ENCODE measurements at places on chromosomes 12 and 14. TPM values are rescaled to one million over a fixed set of nuclear protein-coding genes. Genes with fewer than 3 reads are reported as not detected.

DNA sequence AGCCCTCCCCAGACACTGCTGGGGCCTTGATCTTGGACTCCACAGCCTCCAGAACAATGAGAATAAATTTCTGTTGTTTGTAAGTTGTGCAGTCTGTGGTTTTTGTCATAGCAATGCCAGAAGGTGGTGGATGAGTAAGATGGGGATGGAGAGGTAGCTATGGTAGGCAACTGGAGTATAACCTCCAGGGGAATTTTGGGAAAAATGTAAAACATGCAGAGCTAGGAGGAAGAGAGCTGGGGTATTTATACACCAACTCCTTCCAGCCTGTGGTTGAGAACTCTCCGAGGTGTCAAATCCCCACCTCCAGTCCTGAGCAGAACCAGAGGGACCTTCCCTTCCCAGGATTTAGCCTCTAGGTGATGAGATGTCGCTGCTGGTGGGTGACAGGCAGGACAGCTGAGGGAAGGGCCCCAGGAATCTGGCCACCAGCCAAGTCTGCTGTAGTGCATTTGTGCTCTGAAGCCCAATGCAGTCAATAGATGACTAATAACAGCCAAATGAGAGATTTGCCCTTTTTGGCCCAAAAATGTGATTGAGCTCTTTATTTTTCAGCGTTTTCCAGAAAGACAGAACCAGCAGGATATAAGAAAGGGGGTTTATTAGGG, 19.1 kb upstream of the CEP170B start:
- DNase-seq: no peak

- DNase-seq: no peak
These were observed 15.0 kb downstream of the WNT5B start for GRCh38 chr12:1643905-1644533.

- DNase-seq: no peak
These were observed 25.1 kb downstream of the PRKAB1 start for GRCh38 chr12:119692997-119693396.

DNA sequence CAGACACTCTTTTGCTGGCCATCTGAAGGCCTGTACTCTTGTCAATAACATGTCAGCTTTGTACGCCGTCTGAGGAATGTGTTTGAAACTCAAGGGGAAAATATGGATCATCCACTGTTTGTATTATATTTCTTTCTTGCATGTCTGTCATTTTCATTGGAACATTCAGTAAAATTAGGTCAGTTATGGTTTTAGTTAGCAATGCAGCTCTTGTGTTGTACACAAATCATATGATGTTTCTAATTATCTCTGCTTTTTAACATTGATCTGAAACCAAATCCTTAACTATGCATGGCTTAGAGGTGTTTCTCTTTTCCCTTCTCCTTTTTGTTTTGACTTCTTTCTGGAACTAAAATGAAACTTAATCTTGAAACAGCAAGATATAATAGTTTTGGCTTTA, 333.6 kb upstream of the PRICKLE1 start:
- DNase-seq: no peak

DNA sequence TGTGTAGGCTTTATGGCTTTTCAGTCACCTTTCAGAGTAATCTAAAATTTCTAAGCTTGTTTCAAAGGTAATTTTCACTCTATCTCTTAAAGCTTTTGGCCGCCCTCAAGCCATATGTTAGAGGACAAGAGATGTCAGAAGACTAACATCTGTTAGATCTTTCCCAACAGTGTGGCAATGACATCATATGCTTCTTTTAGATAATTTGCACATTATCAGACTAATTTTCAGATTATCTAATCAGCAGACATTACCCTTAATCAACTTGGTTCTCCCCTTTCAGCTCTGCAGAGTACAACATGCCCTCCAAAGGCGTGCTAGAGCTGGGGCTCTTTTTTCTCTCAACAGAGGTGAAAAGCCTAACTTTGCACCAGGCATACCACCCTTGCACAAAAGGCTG, 207.1 kb downstream of the DPF3 start:
- DNase-seq: no peak

- DNase-seq: no peak
These were observed 3.8 kb downstream of the RAPGEF3 start for GRCh38 chr12:47754881-47755280.

DNA sequence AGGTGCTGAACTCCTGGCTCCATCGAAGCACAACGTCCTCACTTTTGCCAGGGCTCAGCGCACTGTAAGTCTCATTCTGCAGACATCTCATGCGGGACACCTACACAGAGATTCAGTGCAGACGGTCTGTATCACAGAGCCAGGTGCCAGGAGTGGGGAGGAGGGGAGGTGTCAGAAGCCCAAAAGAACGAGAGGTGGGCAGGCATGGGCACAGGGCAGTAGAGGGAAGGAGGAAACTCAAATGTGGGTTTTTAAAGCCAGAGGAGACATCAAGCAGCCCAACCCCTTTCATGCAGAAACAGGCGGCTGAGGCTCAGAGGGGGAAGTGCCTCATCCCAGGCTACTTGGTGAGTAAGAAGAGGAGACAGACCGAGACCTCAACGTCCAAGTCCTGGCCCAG, 2.5 kb upstream of the LPAR5 start:
- DNase-seq: no peak

DNA sequence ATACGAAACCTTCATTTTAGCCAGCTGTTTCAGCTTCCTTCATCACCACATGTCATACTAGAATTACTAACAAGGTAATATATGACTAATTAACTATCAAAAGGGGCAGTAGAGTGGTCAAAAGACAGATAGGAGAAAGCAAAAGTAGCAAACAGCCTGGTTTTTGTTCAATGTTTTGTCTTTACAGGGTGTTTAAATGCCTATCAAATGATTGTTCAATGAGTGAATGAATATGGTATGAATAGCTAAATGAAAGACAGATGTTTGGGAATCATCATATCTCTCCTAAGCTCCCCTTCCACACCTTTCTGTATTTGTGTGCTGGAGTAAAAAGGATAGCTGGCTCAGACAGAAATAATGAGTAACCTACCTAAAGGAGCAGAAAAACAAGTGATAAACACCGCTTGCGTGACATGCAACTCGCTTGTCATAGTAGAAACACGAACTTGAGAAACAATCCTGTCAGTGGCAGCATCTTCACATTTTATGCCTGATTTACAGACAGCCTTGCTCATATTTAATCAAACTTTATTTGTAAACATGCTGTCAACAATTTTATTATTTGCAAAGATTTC, 34.2 kb downstream of the ABCC9 start:
- DNase-seq: no peak

The KRT73 gene
- total RNA-seq: 2.1 TPM

DNA sequence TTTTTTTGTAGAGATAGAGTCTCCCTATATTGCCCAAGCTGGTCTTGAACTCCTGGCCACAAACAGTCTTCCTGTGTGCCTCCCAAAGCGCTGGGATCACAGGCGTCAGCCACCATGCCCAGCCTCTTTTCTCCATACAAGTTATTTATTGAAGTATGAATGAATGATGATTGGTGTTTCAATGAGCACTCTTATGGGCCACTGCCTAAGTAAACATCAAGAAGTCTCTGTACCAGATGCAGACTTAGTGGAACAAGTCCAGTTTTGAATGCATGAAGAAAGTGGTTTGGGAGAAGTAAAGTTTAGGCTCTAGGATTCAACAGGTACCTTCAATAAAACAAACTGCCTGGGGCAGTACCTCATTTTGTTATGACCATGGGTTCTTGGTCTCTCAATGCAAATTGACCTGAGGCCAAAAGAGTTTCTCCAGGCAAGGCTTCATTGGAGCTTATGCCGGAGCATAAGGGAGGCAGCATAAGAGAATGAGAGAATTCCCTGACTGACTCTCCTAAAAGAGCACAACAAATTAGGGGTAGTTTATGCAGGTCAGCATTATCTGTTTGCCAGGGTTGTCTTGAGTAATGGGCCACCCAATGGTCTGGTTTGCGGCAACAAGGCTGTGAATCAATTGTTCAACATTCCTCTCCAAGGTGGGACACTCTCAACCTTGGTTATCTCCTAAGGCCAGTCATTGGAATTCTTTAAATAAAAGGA, 1.1 kb upstream of the GMFB start:
- DNase-seq: no peak

GRCh38 chr12:67705394-67706370, 57.1 kb downstream of the DYRK2 start:
- no peak for DNase-seq

GRCh38 chr12:62599854-62600437, 133.3 kb downstream of the MON2 start:
- no peak for DNase-seq

The ATF1 gene
- 43.3 TPM for total RNA-seq

GRCh38 chr12:47885012-47885501, 19.7 kb downstream of the VDR start:
- DNase-seq: peak; percentile 95

- DNase-seq: peak; percentile 53
These were observed 173.4 kb upstream of the ATP2B1 start for GRCh38 chr12:89882050-89882449.

GRCh38 chr12:13417516-13417915, 221.0 kb downstream of the EMP1 start:
- no peak for DNase-seq

DNA sequence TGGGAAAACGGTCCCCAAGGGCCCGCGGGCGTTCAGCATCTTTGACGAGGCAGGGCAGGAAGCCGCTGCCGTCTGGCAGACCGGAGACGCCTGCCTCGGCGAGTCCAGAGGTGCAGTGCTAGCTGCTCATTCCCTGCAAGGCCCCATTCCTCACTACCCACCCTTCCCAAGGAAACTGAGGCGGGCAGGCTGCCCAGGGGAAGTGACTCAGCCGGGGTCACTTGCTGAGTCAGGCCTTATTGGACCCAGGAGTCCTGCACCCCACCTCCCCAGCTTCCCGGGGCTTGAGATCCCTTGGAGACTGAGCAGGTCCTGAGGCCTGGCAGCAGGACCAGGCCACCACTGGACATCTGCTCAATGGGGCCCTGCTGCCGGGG, 3.7 kb downstream of the SH2B3 start:
- DNase-seq: peak; percentile 39

All from activated naive CD4-positive, alpha-beta T cell treated with anti-CD3 and anti-CD28 coated beads for 36 hours (primary cell).